ENCODE measurements at places on chromosomes 2 and 18. TPM values are rescaled to one million over a fixed set of nuclear protein-coding genes. Genes with fewer than 3 reads are reported as not detected.

- DNase-seq: no peak
Observed at GRCh38 chr2:207718521-207718920, 7.1 kb downstream of the CCNYL1 start.

GRCh38 chr2:24820175-24820513, 26.9 kb downstream of the CENPO start:
- peak; percentile 23 for DNase-seq

FASTKD1 gene
- total RNA-seq: 46.0 TPM

RIT2 gene
- total RNA-seq: 0.26 TPM

- DNase-seq: no peak
Observed at GRCh38 chr18:5620289-5620688, 76.5 kb upstream of the EPB41L3 start.

NYAP2 gene
- not detected for total RNA-seq

DNA sequence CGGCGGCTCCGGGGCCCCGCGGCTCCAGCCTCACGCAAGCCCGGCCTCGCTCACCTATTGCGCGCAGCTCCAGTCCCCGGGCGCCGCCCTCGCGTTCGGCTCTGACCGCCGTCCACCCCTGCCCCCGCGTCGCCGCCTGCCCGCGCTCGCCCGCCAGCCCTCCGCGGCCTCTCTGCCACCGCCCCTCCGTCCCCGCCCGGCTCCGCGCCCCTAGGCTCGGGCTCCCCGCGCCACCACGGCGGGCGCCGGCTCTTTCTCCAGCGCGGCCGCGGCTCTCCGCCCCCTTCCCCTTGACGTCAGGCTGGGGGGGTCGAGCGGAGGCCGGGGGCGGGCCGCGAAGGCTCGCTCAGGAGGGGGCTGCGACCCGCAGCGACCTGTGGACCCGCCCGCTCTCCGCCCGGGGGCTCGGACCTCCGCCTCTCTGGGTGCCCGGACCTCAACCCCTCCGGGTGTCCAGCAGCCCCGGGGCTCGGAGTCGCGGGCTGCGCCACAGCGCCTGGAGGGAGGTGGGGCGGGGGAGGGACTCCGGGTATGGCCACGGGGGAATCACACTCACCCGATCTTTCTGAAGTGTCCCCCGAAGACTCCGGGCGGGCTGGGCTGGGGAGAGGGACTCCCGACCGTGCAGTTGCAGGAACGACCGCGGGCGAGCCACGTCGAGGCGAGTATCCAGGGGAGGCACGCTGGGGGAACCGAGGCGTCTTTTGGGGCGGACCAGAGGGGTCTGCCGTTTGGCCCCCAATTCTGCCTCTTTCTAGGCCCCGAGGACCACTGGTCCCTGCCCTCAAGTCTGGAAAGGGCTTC, at the start of gene SEMA4C:
SEMA4C (minus strand) TSS at position 259 of the 804 bp plus-strand sequence. CDS start 2,194 bp downstream, outside the sequence.
- DNase-seq: peak; percentile 90

- DNase-seq: no peak
Observed at GRCh38 chr2:209973328-209973727, 29.1 kb upstream of the RPE start.

DNA sequence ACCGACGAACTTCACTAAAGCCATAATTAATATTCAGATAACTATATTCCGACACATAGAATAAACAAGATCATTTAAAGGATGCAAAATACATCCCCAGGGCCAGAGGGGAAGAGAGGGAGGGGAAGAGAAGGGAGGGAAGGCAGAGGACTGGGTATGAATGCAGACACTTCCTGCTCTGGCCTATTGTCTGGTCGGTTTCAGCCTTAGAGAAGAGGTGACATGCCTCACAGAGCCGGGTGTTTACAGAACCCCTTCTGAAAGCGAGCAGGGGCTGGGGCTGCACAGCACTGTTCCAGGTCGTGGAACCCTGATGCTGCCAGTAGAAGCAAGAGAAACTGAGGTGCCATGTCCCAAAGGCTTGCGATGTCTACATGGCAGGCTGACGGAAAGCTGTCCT, 31.0 kb downstream of the CELF4 start:
- no peak for DNase-seq

DNA sequence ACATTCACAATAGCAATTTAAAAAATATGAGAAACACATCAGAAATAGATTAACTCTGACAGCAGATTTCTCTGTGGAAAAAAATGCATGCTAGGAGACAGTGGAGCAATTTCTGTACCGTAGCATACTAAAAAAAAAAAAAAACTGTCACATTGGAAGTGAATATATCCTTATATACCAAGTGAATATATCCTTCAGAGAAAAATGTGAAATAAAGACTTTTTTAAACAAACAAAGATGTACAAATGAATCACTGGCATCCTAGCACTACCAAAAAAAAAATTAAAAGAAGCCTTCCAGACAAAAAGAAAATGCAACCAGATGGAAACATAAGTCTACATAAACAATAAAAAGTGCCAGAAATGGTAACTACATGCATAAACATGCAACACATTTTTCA, 169.4 kb downstream of the NBAS start:
- DNase-seq: no peak

GRCh38 chr2:149538138-149538833, 49.3 kb downstream of the MMADHC start:
- DNase-seq: no peak

MRPL30 gene
- 49.0 TPM for total RNA-seq

- DNase-seq: no peak
Observed at GRCh38 chr2:108414945-108415344, 34.1 kb upstream of the GCC2 start.

GRCh38 chr2:26246818-26247217, 2.1 kb downstream of the HADHB start:
- no peak for DNase-seq

DNA sequence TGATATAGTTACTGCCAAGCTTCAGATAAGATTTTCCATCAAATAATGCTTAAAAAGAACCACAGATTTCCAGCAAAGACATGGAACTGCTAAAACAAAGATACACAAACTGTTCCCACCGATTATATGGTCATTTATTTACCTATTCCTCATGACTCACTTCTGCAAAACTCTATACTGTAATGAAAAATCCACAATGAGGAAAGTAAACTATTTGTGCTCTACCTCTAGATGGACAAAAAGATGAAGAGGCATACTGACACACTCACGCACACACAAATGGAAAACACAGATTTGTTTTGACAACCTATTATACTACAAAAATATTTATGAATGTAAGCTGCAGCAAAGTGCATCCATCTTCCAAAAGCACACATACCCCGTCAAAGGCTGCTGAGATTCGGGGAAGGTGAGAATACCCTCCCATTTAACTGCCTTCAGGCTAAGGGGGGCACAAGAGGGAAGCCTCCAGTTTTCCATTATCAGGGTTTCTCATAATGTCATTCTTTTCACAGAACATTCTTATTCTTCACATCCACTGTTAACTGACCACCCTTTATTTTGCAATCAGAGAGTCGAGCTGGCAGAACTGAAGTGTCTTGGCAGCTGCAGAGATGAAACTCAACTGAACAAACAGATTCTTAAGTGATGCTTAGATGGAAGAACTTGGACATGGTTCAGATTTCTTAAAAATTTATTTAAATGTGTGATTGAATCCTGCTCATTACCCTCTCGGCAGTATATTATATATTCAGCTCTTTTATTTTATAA, 115.9 kb upstream of the TANK start:
- DNase-seq: no peak

DNA sequence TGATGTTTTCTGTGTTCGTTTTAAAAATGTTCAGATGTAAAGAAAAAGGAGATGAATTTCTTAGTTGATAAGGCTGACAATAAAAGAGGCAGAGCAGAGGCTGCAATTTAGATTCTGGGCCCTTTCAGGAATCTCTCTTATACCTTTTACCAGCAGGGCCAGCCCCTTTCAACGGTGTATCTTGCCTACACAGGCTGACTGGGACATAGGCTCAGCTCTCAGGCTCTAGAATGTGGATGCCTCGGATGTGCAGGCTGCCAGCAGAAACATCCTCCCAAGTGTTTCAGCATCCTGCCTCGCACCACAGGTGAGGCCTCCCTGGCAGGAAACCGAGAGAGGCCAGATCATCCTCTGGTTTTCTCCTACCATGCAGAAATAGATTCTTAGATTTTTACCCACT, 3.4 kb downstream of the C2orf80 start:
- DNase-seq: peak; percentile 28

ZNF407 gene
- total RNA-seq: 4.0 TPM

GRCh38 chr2:74915743-74916142, 42.7 kb upstream of the POLE4 start:
- no peak for DNase-seq

- DNase-seq: no peak
Observed at GRCh38 chr2:9781252-9781651, 62.0 kb upstream of the TAF1B start.

DNA sequence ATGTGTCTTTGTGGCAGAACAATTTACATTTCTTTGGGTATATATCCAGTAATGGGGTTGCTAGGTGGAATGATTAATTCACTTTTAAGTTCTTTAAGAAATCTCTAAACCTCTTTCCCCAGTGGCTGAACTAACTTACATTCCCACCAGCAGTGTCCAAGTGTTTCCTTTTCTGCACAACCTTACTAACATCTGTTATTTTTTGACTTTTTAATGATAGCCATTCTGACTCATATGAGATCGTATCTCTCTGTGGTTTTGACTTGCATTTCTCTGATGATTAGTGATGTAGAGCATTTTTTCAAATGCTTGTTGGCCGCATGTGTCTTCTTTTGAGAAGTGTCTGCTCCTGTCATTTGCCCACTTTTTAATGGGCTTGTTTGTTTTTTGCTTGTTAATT, 43.1 kb upstream of the PTH2R start:
- DNase-seq: no peak

ANKRD62 gene
- total RNA-seq: not detected

DNA sequence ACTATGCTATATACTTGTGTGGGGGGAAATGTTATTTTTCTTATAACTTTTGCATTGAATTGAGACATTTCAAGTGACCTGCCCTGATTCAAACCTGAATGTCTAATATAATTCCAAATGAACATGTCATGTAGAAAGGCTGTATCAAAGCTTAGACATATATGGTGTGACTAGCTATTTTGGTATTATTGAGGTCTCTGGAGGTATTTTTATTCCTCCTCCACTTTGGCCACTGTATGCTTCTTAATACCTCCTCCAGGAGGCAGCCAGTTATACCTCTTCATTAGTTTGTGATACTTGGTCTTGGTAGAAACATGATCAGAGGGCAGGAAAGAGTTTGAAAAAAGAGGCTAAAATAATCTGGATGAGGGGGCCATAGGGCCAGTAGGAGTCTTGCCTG, 217.1 kb downstream of the TCF4 start:
- no peak for DNase-seq

IGFBP2 gene
- 848 TPM for total RNA-seq

GRCh38 chr2:207468488-207468887, 61.3 kb upstream of the CREB1 start:
- DNase-seq: no peak

WNT6 gene
- not detected for total RNA-seq

Data from H7 (cell line).